ENCODE measurements at places on chromosomes 12 and 14.

GRCh38 chr12:52794479-52795331 is 1.2 kb downstream of the KRT3 start:
- DNase-seq = no peak

GRCh38 chr12:2890001-2890387 is 697 bp upstream of the TULP3 start:
- no peak for DNase-seq

GRCh38 chr14:61471297-61472005 is 150.1 kb downstream of the PRKCH start:
- no peak for DNase-seq

DNA sequence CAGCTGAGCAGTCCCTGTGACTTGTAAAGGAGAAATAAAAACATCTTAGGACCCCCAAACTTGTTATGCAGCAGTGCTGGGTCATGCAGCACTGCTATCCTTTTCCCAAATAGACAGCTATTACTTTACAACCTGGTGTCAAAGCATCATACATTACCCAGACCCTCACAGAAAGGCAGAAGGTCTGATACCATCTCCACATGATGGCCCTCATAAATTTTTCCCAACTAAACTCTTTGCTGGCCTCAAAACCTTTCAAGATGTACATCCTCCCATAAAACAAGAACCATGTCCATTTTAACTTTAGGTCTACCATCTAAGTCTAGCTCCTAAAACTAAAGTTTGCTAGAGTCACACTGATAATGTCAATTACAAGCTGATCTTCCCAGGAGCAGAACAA is 8.7 kb upstream of the RESF1 start:
- DNase-seq = no peak

- DNase-seq = no peak
Observed at GRCh38 chr12:57332646-57333312, 81.8 kb upstream of the STAC3 start.

- no peak for DNase-seq
Observed at GRCh38 chr14:88140874-88141273, 135.9 kb downstream of the GPR65 start.

DNA sequence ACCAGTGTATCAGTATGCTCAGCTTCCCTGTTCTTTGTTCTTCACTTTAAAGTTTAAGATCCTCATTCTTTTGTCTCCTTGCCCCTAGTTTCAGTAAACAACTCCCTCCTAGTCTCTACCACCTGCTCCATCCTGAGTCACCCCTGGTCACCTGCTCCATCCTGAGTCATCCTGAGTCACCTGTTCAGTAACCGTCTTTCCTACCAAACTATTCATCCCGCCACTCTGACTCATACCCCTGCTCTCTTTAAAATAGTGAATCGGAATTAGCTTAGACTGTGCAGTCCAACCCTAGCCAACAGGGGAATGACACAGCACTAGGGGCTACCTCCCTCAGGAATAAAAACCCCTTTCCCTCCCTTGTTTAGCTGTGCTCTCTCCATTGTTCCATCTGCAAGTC is 888.1 kb upstream of the MDGA2 start:
- DNase-seq = no peak

- DNase-seq = no peak
Observed at GRCh38 chr12:130559806-130560205, 156.3 kb downstream of the RIMBP2 start.

DNA sequence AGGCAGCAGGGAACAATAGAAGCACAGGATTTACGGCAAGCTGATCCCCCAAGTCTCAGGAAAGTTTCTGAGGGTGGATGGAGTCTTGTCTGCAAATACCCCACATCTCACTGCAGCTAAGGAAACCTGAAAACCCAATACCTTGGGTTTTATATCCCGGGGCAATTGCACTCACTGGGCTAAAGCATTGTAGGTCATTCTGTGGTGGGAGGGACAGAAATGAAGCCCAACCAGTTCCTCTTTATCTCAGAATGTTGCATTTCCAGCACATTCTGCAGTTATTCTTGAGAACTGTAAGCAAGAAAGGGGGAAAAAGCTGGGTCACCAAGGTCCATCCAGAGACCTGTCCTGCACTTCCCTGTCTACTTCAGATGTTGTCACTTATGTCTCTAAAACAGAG is 39.8 kb downstream of the C12orf42 start:
- DNase-seq = no peak

DNA sequence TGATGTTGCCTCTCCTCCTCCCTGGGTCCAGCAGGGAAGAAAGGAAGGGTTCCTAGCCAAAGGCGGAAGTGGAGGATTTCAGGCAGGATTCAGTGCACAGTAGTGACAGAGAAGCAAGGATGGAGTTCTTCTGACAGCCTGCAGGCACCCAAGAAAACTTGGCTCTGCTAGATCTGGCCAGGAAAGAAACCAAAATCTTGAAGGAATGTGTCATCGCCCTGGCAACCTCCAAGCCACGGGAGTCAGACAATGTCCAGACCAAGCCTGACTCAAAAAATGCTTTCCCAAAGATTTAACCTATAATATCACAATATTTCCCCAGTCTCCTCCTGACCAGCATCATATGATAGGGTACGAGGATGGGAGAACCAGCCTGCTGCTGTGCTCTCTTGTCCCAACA is 22.8 kb upstream of the DHRS4 start:
- no peak for DNase-seq

DNA sequence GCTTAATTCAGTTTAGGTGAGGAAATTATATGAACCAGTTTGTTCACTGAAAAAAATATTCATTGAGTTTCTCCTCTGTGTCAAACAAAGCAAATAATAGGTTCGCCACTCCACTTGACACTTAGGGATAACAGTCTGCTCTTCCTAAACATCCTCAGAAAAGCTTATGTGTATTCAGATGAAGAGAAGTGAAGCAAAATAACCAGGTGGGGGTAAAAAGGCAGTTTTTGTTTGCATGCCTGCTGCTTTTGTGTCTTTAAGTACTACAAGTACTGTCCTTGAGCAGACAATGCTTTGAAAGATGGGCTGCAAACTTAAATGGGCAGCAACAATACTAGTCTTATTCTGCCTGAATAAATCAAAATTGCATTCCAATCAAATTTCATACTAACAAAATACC is 910.7 kb upstream of the MDGA2 start:
- DNase-seq = no peak

GRCh38 chr14:23025151-23025814 is 9.4 kb downstream of the PSMB5 start:
- no peak for DNase-seq

DNA sequence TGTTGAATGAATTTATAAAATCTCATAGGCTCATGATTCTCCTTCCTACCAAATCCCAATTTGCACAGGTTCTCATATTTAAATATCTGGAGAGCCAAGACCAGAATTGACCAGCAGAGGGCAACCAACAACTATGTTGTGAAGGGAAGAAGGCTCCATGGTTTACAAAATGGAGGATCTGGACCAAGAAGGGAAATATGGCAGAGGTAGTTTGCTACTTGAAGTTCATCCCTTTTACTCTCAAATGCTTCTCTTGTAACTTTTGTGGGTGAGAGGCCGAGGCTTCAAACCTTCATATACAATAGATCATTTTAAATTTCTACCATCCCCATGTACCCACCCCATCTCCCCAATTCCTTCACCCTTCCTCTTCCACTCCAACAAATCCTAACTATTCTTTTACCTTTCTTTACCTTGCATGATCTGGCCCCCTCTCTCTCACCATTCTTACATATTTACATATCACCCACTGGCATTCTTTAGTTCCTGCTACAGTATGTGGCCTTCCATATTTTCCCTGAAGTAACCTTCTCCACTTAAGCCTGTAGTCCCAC is 3.8 kb upstream of the SMARCC2 start:
- DNase-seq = peak; percentile 44

DNA sequence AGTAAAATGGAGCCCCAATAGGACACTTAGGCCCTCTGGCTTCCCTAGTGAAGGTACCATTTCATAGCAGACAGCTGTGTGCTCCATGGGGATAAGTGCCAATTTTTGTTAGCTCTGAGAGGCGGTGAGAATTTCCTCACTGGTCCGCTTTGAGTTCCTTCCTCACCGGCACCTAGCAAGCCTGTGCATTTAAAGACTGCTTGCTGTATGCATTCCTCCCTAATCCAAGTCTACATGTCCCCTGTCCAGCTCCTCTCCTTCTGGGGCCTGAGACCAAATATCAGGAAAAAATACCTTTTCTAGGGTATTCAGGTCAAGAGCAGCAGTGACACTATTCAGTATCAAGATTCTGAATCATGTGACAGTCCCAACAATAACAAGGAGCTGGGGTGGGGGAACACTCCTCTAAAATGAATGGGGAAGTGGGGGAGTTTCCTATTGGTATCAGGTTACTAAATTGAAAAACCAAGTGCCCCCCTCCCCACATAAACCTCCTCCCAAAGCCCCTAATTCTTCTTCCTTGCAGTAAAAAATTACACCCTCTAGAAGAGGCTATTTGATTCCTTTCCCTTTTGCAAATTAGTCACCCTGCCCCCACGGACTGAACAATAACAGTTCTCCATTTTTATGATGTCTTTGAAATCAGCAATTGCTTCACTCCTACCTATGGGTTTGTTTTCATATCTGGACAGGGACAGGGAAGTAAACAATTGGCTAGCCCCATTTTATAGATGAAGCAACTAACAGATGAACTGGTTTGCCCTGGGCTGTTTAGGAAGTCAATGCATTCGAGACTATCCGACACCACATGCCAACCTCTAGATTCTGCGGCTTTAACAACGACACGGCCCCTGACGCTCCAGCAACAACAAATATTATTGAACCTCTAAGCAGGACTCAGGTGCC is 28.9 kb downstream of the BCL11B start:
- no peak for DNase-seq

Data from activated T-helper 1 cell treated with anti-CD3 and anti-CD28 coated beads, Interleukin-2, amount 50 U/mL, for 16 hours (primary cell).